ENCODE measurements at places on chromosomes 3 and 15.

DNA sequence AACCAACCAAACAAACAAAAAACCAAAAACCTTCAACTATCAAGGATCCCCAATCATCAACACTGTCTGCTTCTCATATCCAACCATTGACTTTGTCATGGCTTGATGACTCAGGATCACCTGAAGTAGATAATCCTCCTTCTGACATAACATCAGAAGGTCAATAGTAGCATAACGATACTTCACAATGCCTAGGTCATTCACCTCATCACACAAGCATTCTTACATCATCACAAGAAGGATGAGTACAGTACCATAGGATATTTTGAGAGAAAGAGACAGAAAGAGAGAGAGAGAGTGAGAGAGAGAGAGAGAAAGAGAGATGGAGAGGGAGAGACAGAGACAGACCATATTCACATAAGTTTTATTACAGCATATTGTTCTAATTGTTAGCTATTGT is 42.1 kb downstream of the SPATA16 start:
- DNase-seq = no peak

- DNase-seq = no peak
Observed at GRCh38 chr3:97885931-97886824, 64.4 kb downstream of the CRYBG3 start.

DNA sequence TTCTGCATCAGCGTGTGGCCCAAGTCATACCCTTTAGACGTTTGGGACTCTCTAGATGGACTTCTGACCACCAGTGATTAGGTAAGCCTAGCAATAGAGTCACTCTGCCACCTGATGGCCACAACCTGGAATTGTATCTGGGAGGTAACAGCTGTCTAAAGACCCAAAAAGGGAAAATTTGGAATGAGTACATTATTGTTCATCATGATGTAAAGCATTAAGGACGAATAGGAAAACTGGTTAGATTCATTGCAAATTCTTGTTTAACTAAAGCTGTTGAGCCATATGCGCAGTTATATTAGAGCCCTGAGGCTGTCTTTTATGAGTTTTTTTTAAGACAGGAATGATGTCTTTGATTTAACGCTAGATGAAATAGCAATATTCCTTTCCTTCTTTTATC is 63.6 kb downstream of the FAM81A start:
- no peak for DNase-seq

DNA sequence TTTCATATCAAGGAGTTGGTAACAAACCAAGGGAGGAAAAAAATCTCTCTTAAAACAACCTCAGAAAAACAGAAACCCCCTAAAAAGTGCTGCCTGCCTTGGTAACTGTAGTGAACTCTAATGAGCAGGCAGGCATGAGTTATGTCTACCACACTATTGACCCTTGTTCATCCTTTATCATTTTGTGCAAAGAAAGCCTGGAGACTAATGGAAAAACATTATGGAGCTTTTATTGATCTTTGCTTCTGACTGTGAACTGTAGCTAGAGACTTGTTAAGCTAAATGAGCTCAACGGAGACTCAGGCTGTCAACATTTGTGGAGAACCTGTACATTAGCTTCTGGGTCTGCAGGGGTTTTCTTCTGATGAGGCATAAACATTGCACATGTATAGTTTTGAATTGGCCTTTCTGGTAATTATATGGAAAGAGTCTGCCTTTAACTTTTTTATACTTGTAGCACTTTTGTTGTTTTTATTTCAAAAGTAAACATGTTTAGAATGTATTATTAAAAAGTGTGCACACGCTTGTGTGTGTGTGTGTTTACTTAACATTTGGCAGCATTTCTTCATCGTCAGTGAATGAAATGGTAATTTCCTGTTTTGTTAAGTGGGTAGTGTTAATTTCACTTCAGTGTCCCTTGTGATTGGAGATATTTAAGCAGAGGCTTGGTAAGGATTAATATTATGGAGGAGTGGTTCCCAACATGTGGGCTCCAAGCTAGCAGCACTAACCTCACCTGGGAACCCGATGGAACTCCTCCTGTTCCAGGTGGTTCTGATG is 15.9 kb upstream of the SPTSSB start:
- DNase-seq = no peak

GRCh38 chr15:51731549-51732267 is 5.7 kb downstream of the LYSMD2 start:
- DNase-seq = no peak

DNA sequence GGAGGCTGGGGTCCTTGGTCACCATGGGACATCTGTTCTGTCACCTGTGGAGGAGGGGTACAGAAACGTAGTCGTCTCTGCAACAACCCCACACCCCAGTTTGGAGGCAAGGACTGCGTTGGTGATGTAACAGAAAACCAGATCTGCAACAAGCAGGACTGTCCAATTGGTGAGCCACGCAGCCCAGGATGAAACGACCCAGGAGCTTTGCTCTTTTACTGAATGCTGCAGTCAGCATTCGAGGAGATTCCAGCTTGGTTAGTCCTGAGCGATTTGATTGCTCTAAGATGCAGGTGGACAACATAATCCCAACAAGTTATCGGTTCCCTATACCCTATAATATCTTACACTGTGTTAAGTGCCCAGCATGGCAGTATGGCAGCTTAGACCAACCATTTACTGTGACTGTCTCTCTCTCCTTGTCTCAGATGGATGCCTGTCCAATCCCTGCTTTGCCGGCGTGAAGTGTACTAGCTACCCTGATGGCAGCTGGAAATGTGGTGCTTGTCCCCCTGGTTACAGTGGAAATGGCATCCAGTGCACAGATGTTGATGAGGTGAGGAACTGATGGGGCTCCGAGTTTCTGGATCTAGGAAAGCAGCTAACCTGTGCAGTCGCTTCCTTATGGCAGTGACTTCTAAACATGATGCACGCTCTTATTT is 7.8 kb downstream of the THBS1 start:
- no peak for DNase-seq

DNA sequence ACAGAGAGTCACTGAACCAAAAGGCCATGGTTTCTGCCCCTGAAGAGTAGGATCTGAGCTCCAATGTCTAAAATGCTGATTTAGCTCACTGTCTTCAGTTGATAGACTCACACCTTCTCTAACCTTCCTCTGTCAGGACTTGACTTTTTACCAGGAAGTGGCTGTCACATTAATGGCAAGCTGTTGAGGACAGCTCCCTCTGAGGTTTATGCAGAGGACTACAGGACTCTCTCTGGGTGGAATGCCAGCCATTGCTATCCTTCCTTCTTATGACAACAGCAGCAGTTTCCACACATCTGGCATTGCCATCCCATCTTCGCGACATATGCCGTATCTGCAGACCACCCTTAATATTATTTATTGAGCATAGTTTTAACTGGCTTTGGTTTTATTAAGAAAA is 103.8 kb upstream of the PRICKLE2 start:
- no peak for DNase-seq

DNA sequence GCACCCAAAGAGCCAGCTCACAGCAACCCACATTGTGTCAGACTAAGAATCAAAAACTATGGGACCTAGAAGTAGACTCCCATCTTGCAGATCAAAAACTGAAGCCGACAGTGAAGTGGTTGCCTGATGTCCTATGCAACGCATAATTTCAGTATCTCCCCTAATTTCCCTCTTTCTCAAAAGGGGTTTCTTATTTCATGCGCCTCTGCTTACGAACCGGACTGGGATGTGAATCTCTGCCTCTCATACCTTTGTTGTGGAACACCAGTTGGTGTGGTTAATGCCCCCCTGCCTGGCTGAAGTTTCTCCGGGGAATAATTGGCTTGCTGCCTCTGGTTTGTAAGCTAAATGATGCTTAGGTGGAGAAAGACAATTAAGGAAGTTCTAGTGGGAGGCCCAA is 514 bp upstream of the FAM174B start:
- no peak for DNase-seq

GRCh38 chr3:69189487-69189886 is 67.1 kb upstream of the LMOD3 start:
- no peak for DNase-seq

DNA sequence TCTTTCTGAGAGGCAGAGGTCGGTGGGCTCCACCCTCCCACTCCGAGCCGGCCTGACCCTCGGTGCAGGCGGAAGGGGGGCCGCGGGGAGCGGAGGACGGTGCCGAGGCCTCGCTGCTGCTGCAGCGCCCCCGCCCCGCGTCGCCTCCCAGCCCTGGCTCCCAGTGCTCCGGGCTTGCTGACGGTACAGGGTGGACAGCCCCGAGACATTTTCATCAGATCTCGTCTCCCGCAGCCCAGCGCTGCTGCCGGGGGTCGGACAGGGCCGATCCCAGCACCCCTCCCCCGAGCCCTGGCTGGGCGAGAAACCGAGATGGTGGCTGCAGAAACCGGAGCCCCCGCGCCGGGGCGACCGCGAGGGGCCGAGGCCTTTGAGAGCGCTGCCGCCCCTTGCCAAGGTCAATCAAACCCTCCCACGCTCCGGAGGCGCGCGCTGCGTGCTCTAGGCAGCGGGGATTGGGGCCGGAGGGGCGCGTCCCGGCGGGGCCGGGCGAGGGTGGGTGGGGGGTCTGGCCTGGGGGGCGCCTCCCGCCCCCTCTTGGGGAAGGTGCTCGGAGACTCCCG is 42.5 kb downstream of the EPHB3 start:
- no peak for DNase-seq

DNA sequence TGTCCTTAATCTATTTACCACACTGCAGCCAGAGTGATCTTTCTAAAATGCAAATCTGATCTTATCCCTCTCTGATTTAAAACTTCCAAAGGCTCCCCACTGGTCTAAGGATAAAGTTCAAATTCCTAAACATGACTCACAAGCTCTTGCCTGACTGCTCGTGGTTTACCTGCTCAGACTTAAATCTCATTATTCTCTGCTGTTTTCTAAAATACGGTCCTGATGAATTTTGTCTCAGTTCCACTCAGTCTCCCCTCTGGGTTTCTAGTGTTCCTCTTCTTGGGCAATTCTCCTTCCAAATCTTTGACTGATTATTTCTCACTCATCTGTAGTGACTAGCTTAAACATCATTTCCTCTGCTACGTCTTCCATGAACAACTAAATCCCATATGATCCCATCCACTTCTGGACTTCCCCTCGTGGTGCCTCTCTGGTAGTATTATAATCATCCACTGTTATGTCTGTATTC is 108.3 kb downstream of the P3H2 start:
- no peak for DNase-seq

DNA sequence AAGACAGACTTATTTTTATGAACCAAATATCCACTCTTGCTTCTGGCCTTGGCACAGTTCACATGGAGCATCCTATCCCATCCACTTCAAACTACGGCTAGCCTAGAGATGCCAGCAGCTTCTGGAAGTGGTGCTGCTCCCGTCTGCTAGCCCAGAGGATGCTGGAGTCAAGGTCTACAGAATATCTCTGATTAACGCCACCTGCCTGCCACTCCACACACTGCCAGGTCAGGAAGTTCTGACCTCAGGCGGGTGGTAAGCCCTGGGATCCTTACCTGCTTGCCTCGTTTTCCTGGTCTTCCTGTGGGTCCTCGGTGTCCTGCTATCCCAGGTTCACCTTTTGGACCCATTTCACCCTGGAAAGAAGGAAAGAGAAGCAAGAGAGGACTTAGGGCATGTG is 42.9 kb downstream of the EAF1 start:
- no peak for DNase-seq

DNA sequence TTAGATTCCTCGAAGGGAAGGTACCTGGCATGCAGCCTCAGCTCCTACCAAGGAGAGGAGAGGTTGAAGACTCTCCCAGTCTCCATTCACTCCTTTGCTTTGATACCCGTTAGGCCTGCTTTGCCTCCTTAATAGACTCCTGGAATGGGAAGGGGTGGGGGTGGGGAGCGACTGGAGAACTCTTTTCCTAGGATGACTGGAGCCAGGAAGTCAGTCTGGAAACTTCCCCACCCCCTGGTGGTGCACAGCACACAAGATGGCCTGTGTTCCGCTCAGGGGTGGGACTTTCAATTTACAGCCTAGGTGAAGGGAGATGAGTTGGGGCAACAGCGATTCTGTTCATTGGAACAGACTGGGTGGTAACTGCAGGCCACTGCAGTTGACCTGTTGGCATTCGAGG is 21.4 kb upstream of the CELF6 start:
- no peak for DNase-seq

DNA sequence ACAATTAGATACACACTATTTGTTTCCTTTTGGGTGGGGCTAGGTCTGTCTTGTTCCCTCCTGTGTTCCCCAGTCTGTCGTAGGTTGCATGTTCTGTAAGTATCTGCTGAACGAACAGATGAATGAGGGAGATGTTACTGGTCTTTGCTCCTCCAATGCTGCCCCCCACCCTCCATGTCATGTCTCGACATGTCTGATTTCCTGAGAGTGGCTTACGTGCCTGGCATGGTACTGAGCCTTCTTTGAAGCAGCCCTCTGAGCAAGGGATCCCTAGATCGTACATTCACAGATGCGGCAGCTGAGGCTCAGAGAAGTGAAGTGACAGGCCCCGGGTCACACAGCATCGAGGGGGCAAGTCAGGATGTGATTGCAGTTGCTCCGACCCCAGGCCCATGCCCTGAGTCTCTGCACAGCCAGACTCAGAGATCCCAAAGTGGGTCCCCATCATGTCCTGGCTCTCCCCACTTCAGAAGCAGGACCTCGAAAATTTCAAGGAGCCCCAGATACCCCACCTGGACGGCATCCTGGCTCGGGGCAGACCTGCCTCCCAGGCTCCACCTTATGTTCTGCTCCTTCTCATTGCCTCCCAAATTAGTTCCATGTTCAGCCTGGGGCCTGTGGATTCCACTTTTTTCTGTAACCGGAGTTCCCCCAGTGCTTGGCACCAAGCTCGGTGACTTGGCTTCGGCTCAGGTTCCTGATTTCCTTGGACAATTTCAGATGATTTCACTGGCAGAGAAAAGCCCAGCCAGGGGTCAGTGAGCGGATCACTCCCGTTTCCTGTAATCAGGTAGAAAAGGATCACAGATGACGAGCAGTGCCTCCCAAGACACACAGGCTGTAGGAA is 24.7 kb downstream of the GOLGA6L2 start:
- no peak for DNase-seq

- DNase-seq = peak; percentile 53
Observed at GRCh38 chr3:101849714-101850245, 466 bp downstream of the NFKBIZ start.

GRCh38 chr3:187909866-187910265 is 164.6 kb upstream of the BCL6 start:
- DNase-seq = no peak

DNA sequence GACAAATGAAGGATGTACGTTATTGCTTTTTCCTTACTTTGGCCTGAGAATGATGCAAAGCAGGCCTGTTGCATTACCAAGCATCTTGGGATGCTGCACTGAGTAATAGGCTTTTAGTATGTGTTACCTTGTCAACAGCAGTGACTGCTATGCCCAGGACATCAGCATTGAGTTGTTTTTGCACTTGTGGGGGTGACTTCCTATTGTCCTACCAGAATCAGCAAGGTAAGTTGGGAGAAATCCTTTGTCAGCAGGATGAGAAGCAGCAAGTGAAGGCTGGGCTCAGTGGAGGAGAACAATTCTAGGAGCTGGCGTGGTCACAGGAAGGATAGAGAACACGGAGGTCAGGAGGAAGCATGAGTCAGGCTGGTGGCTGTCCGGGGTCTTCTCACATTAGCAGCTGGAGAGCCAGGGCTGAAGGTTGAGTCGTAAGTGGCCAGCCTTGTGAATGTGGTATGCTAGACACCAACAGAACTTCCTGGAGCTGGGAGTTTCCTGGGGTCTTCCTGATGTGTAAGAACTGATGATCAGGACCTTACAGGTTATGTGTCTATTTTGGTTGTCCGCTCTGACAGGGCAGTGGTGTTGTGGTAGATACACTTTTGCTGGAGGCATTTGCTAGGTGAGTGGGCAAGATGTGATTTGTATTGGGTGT is 142.7 kb downstream of the FNDC3B start:
- DNase-seq = no peak
